ENCODE measurements at places on chromosomes 7 and 10. TPM values are rescaled to one million over a fixed set of nuclear protein-coding genes. Genes with fewer than 3 reads are reported as not detected.

The SPDYE9 gene
- total RNA-seq, result 0.07 TPM

The NPC1L1 gene
- total RNA-seq, result 20.6 TPM

The RABGEF1 gene
- 27.5 TPM for total RNA-seq

The TRPV5 gene
- total RNA-seq, result not detected

The HOXA2 gene
- total RNA-seq, result 0.36 TPM

The LIPJ gene
- not detected for total RNA-seq

The NCF1 gene
- total RNA-seq, result not detected

DNA sequence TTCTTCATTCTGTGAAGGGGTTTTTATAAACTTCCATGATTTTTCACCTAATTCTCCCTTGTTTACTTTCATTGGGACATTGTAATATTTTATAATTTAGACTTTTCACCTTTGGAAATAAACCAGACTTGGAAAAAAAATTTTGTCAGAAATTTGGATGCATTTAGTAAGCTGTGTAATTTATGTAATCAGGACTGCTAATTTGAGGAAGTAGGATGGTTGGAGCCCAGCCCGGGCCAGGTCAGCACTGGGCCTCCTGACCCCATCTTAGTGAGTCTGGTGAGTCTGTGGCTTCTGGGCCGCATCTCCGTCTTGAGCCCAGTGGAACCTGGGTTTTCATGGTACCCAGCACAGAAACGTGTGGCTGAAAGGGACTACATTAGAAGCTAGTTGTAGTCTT is 27.6 kb upstream of the ZNF32 start:
- no peak for DNase-seq

- peak; percentile 85 for DNase-seq
These were observed 804 bp downstream of the UNC5B start for GRCh38 chr10:71213127-71213621.

GRCh38 chr7:16066805-16067459 is 354.4 kb downstream of the CRPPA start:
- no peak for DNase-seq

DNA sequence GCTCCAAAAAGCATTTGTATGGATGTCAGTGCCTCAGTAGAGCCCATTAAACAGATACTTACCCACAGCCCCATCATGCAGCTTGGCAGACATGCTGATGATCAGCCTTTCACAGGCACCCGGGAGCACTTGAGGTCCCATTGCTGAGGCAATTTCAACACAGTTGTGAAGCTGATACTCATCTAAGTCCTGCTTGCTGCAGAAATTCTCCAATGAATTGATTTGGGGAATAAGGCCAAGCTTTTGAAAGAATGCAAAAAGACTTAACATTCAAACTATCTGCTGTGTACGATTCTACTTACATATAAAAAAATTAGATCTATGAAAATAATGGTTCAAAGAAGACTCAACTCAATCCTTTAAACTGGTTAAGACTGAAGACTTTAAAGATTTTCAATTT is 60.5 kb downstream of the LAMB4 start:
- DNase-seq, result no peak

DNA sequence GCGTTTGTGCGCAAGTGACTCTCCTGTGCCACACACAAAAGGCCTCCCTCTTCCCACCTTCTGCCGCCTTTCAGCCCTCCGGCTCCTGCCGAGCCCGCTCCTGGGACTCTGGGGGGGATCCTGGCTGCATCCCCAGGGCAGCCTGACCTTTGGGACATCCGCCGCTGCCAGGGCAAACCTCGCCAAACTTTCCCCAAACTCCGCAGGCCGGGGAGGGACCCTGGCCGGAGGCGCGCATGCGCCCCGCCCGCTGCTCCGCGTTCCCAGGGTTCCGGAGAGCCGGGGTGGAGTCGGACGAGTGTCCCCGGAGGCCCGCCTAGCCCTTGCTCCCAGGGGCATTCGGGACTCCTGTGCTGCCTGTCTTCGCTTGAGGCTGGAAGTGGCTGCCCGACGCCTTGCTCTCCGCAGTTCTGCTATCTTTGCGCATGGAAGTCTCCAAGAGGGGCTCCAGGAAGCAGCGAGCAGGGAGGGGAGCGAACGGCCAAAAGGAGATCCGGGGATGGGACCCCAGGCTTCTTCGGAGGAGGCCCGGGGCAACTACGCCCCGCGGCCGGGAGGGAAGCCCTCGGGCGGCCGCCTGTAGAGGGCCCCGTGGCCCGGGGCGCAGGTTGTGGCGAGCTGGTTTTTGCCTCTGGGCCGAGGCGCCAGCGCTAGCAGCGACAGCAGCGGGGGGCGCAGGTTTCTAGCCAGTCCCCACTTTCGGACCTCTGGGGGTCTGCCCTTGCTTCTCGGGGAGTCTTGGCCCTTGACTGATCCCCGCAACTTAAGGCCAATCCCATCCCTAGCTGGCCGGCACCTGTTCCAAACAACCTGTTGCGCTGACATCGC is 7.0 kb downstream of the PTF1A start:
- no peak for DNase-seq

- peak; percentile 52 for DNase-seq
These were observed 126.7 kb downstream of the WDR11 start for GRCh38 chr10:120977897-120978296.

DNA sequence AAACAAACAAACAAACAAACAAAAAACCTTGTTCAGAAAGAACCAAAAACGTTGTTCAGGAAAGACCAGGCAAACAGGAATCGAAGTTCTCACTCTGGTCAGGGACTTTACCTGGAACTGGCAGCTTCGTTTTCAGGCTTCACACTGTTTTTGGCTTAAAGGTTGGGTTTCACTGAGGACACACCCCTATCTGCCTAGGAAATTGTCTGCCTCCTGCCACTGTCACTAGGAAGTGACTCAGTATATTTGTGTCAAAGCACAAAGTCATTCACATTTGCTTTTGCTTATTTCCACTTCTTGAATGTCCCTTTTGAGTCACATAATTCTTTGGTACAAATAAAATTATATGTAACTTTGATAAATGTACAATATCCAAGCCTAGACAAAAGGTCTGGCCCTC is 37.9 kb downstream of the PNLIPRP3 start:
- DNase-seq, result no peak
